Neural progenitor cell (in vitro differentiated cells): ENCODE measurements at places on chromosomes 6 and 20. TPM values are rescaled to one million over a fixed set of nuclear protein-coding genes. Genes with fewer than 3 reads are reported as not detected.

GRCh38 chr6:100339574-100340255, 125.0 kb downstream of the SIM1 start:
- no peak overlapping the region for H3K27ac ChIP-seq
- no peaks in the 10 kb centered on the region for H3K27me3 ChIP-seq
- H3K4me3 ChIP-seq: no peak overlapping the region
- no peaks in the 10 kb centered on the region for H3K36me3 ChIP-seq

DNA sequence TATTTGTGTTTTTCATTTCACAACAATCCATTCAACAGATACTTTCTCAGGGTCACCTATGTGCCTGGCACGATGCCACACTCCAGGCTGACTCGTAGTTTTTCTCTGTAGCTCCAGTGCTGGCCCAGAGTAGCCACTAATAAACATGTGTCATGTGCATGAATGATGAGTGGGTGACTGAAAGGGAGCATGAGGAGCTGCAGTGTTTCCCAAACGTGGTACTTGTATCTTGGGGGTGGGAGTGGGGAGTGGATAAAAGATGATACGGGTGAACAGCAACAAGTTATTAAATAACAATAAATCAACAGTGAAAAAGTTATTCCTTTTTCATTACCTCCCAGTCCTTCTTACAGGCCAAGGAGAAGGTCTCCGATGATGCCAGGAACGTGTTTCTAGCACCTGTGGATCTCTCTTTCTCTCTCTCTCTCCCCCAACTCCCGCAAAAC, 17.1 kb downstream of the SRXN1 start:
- H3K4me1 ChIP-seq: peaks cover 17% of the 10 kb centered on the region
- H3K27ac ChIP-seq: no peak overlapping the region
- H3K27me3 ChIP-seq: no peaks in the 10 kb centered on the region
- H3K36me3 ChIP-seq: no peaks in the 10 kb centered on the region

DNA sequence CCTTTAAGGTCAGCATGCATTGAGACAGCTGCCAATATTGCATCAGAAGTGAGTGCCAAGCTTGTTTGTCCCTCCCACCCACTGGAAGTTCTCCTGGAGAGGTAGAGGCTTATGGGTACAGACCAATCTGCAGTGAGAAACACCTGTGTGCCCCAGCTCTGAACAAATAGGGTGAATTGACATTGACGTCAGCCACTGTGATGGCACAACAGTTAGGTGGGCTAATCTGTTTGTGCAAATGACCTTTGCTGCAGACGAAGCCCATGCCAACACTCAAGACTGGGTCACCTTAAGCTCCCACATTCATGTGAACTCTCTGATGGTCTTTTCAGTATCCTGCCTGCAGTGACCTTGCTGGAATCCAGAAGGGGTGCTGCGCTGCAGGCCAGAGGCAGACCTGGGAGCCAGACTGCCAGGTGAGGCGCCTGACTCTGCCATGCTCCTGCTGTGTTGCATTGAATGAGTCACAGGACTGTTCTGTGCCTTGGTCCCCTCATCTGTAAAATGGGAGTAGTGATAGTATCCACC, 99.9 kb downstream of the ALDH8A1 start:
- no peaks in the 10 kb centered on the region for H3K36me3 ChIP-seq
- H3K4me1 ChIP-seq: peaks cover 6% of the 10 kb centered on the region
- no peak overlapping the region for H3K4me3 ChIP-seq
- H3K27ac ChIP-seq: no peak overlapping the region
- H3K27me3 ChIP-seq: no peaks in the 10 kb centered on the region

Gene WFDC5
- total RNA-seq: not detected in 2 replicates

Gene TFAP2A
- 0.39 and 0.65 TPM in 2 replicates for total RNA-seq

DNA sequence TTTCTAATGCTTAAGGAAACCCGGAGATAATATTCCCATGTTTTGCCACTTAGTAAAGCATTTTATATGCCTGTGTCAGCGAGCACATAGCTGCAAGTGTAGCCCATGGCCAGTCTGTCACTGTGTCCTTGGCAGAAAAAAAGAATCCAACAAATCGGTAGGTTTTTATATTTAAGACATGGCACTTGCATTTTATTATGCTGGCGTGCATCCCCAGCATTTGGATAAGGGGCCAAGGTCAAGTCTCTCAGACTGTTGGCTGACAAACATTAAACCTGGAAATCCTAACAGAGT, 1.2 kb upstream of the ZNF184 start:
- peaks cover 29% of the 10 kb centered on the region for H3K4me1 ChIP-seq
- H3K27ac ChIP-seq: no peak overlapping the region
- no peaks in the 10 kb centered on the region for H3K36me3 ChIP-seq

DNA sequence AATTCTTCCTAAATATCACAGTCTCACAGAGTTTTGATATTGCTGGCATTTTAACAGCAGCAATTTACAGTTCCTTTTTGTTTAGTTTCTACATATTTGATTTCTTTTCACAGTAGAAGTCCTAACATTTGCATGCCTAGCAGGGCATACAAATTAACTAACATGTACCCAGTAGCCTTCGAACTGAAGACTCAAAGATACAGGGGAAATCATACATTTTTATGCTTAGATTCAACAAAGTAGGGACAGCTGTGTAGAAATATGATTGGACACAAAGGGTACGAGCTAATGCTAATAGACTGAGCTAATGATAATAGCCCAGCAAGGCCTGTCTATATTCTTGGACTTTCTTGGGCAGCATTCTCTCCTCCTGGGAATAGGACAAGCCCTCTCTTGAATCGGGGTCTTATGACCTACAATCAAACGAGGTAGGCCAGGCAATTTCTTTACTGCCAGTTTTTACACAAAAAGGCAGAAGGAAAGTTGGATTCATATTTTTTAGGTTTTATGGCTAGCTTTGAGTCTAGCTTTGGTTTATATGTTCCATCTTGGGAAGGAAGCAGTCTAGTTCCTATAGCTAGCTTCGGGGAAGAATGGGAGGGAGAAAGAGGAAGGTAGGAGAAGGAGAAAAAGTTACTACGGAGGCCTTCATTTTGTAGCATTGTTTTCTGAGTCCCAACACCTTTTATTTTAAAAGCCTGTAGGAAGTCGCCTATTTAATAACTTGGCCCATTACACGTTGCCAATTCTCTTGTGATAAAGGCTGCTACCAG, 115.8 kb downstream of the HFE start:
- H3K27me3 ChIP-seq: no peaks in the 10 kb centered on the region
- DNase-seq: no peak
- H3K36me3 ChIP-seq: no peaks in the 10 kb centered on the region
- peaks cover 45% of the 10 kb centered on the region for H3K4me1 ChIP-seq
- H3K4me3 ChIP-seq: peak overlapping the region; percentile 78

Gene MYCT1
- total RNA-seq: not detected in 2 replicates

GRCh38 chr20:48822879-48823385, 4.9 kb downstream of the PREX1 start:
- DNase-seq: no peak
- H3K27me3 ChIP-seq: peaks cover 80% of the 10 kb centered on the region
- no peak overlapping the region for H3K4me3 ChIP-seq

DNA sequence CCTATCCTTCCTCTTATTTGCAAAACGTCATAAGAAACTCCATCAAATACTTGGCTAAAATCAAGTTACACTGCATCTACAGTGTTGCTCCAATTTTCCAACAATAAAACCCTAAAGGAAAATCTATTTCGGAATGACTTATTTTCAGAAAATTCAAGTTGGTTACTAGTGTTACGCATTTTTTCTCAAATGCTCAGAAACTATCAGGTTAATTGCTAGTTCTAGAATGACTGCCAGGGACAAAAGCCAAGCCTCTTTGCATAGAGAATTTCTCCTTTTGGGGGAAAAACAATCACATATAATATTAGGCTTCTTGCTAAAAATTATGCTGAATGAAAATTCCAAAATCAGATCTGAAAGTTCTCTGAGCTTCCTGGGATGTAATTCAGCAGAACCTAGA, 210.2 kb downstream of the BTBD9 start:
- H3K4me3 ChIP-seq: no peak overlapping the region
- no peak for DNase-seq
- no peaks in the 10 kb centered on the region for H3K36me3 ChIP-seq
- no peaks in the 10 kb centered on the region for H3K27me3 ChIP-seq
- H3K27ac ChIP-seq: no peak overlapping the region

DNA sequence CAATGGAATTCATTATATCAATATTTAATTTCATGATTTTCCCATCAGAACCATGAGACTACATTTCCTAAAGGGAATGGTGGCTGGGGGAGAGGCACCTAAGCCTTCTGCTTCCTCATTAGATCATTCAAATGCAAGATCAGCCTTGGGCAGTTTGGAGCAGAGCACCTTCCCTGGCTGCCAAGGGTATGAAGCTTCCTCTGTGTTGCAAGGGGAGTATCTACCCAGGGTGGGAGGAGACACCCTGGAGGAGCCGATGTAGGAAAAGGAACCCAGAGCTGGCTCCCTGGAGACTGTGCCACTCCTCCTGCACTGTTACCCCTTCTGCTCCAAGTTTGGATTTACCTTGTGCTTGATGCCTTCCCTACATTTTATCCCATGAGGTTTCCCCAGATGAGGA, 299.7 kb upstream of the PRDM1 start:
- no peak for DNase-seq
- no peaks in the 10 kb centered on the region for H3K4me1 ChIP-seq
- no peak overlapping the region for H3K4me3 ChIP-seq
- no peak overlapping the region for H3K27ac ChIP-seq

DNA sequence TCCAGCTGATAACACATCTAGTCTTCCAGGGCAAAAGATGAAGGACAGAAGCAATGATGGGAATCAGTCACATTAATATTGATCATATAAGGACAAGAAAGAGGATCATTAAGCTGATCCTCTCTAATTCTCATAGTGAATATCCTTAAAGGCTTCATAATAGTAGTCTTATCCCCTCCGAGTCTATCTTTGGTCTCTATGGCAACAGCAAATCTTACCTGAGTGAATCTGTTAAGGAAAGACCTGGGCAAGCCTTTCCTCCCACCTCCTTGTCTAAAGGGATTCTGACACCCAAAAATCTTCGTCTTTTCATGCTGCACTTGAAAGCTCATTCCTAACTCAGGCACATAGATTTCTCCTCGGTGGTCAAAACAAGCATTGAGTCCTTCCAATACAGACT, 86.4 kb upstream of the LYRM2 start:
- DNase-seq: no peak
- no peak overlapping the region for H3K27ac ChIP-seq
- no peaks in the 10 kb centered on the region for H3K27me3 ChIP-seq
- H3K36me3 ChIP-seq: peaks cover 10% of the 10 kb centered on the region
- no peak overlapping the region for H3K4me3 ChIP-seq
- H3K4me1 ChIP-seq: no peaks in the 10 kb centered on the region

Gene EFCAB8
- not detected in 2 replicates for total RNA-seq

GRCh38 chr6:157304899-157305663, 18.2 kb downstream of the TMEM242 start:
- no peak overlapping the region for H3K27ac ChIP-seq
- no peak overlapping the region for H3K4me3 ChIP-seq
- no peaks in the 10 kb centered on the region for H3K4me1 ChIP-seq
- H3K27me3 ChIP-seq: no peaks in the 10 kb centered on the region
- DNase-seq: no peak
- H3K36me3 ChIP-seq: no peaks in the 10 kb centered on the region

GRCh38 chr6:31737315-31737990, 1.1 kb upstream of the CLIC1 start:
- no peaks in the 10 kb centered on the region for H3K36me3 ChIP-seq
- peak; percentile 87 for DNase-seq
- H3K27ac ChIP-seq: peak overlapping the region; percentile 85
- H3K4me3 ChIP-seq: peak overlapping the region; percentile 92
- peaks cover 43% of the 10 kb centered on the region for H3K4me1 ChIP-seq

DNA sequence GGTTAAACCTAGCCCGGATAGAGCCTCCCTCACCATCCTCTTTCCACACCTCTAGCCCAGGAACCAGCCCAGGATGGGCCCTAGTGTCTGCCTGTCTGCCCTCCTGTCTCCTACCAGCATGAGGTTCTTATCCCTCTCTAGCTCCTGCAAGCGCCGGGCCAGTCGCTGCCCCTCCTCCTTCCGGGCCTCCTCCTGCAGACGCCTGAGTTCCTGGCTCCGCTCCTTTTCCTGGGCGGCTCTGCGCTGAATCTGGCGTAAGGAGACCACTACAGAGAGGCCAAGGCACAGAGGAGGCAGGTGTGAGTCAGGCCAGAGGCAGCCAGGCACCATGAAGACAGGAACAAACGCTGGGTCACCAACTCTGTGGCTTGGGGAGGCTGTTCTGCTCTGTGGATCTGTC, 4.3 kb upstream of the PSORS1C2 start:
- H3K4me3 ChIP-seq: no peak overlapping the region
- no peaks in the 10 kb centered on the region for H3K36me3 ChIP-seq
- H3K27me3 ChIP-seq: no peaks in the 10 kb centered on the region
- no peak overlapping the region for H3K27ac ChIP-seq
- peak; percentile 70 for DNase-seq

- no peak for DNase-seq
- no peaks in the 10 kb centered on the region for H3K4me1 ChIP-seq
- no peak overlapping the region for H3K4me3 ChIP-seq
- H3K27ac ChIP-seq: no peak overlapping the region
- H3K36me3 ChIP-seq: no peaks in the 10 kb centered on the region
These were observed 332.5 kb upstream of the CITED2 start for GRCh38 chr6:139706912-139707311.

DNA sequence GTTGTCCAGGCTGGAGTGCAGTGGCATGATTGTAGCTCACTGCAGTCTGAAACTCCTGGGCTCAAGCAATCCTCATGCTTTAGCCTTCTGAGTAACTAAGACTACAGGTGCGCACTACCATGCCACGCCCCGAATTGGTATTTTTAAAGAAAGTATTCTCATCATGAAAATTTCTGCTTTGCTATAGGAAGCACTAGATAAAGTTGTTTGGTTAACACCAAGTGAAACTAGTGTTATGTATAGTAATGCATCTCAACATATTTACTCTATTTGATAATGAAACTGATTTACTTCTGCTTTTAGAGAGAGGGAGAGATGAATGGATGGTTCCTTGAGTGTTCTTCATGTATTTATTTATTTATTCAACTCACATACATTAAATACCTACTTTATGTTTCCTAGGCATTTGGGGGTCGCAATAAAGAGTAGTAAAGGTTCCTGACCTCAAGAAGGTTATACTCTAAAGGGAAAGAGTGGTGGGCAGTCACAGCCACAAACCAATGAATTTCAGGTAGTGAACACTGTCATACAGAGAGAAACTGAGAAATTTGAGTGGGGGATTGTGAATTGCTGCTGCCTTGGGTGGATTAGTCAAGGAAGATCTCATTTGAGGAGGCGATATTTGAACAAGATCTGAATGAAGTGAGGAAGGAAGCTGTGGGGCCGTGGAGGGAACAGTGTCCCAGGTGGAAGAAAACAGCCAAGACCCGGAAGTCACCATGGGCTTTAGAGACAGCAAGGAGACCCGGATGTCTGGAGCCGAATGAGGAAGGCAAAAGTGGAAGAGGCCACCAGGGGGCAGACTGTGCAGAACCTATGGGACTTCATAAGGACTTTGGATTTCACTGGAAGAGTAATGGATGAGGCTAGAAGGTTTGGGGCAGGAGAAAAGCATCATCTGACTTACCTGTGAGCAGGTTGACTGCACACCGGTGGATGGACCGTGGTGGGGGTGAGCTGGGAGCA, 185.6 kb downstream of the TSHZ2 start:
- peaks cover 10% of the 10 kb centered on the region for H3K4me1 ChIP-seq
- no peak overlapping the region for H3K4me3 ChIP-seq
- no peak overlapping the region for H3K27ac ChIP-seq
- H3K36me3 ChIP-seq: no peaks in the 10 kb centered on the region

Gene GMPR
- total RNA-seq: not detected in 2 replicates

GRCh38 chr6:41042226-41043055, at the start of gene TSPO2:
Gene TSPO2 (plus strand): TSS chr6:41042467. CDS start chr6:41042986, 519 bp downstream.
- no peaks in the 10 kb centered on the region for H3K27me3 ChIP-seq
- H3K4me1 ChIP-seq: no peaks in the 10 kb centered on the region
- no peak within 1 kb of the TSS for H3K4me3 ChIP-seq
- DNase-seq: no peak
- no peaks in the 10 kb centered on the region for H3K36me3 ChIP-seq
- no peak within 1 kb of the TSS for H3K27ac ChIP-seq

GRCh38 chr6:4935486-4935885, 68.4 kb downstream of the RPP40 start:
- H3K27me3 ChIP-seq: no peaks in the 10 kb centered on the region
- H3K27ac ChIP-seq: no peak overlapping the region
- peaks cover 4% of the 10 kb centered on the region for H3K36me3 ChIP-seq
- H3K4me3 ChIP-seq: no peak overlapping the region
- DNase-seq: no peak
- peaks cover 10% of the 10 kb centered on the region for H3K4me1 ChIP-seq
